Endothelial cell of umbilical vein (primary cell): ENCODE measurements at places on chromosomes 4 and X. TPM values are rescaled to one million over a fixed set of nuclear protein-coding genes. Genes with fewer than 3 reads are reported as not detected.

Gene SSX2B
- polyA plus RNA-seq, result not detected in 2 replicates

DNA sequence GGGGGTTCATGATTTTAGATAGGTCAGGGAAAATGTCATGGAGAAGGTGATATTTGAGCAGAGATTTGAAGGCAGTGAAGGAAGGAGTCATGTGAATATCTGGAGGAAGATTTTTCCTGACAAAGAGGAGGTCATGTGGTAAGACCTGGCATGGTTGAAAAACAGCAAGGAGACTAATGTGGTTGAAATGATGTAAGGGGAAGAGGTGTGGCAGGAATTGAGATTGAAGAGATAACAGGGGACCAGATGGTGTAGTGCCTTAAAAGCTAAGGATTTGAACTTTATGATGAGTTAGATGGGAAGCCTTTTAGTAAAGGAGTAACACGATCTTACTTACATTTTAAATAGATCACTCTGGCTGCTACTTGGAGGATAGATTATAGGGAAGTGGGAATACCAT is 210.9 kb downstream of the RTL9 start:
- DNase-seq, result no peak

GRCh38 chrX:109270580-109271484 is 211.1 kb downstream of the GUCY2F start:
- DNase-seq, result no peak

Gene DCAF4L1
- 0.06 TPM in 2 replicates for polyA plus RNA-seq

DNA sequence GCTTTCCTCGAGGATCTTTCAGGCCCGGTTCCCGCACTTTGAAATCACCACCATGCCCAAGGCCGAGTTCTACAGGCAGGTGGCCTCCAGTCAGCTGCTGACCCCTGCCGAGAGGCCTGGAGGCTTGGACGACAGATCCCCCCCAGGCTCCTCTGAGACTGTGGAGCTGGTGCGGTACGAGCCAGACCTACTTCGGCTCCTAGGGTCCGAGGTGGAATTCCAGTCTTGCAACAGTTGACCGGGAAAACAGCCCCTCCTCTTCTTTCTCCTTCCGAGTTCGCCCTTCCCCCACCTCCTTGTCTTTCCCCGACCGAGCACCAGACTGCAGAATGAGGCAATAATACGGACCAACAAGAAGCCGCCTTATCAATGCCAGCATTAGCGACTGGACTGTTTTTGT is 54.4 kb downstream of the ELF4 start:
- no peak for DNase-seq

DNA sequence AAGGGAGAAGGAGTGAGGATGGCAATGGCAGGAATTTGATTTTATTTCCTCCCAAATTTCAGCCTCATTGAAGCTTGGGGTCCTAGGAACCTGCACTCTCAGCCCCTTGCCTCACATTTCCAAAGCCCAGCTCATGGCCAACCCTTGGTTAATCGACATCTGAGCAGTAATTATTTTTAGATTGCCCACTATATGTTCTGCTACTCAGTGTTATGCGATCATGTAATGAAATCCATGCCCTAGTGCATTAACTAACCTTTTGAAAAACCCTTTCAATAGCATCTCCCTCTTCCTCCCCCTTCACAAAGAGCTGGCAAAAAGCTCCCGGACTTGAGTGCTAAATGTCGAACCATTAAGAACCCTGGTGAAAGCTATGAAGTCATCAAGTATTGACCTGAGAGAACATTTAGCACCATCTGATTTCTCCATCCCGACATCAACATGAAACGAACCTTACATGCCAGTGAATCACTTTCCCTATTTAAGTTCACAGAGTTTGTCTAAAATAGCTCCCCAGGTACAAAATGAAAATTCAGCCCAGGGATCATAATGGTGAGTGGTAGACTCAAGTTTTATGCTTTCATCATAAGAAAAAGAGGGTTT is 59.2 kb upstream of the RPS6KA3 start:
- DNase-seq, result no peak

DNA sequence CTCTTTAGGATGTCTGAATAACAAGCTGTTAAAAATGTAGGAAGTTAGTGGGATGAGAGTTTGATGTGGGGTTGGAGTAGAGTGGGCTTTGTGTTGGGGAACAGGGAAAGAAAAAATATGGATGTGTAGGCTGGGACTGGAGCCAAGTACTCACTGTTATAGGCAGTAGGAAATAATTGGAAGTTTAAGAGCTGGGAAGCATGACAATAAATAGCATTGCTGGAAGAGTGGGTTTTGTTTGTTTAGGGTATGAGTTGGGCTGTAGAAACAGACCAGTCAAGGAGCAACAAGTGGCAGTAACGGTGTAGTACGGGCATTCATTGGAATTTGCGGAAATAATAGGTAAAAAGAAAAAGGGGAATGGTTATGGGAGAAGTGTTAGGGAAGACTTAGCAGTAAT is 81.6 kb downstream of the KDM6A start:
- DNase-seq, result peak; percentile 55

- DNase-seq, result no peak
Observed at GRCh38 chr4:48129307-48130014, 4.6 kb downstream of the TXK start.

GRCh38 chr4:90582087-90582486 is 454.9 kb downstream of the CCSER1 start:
- DNase-seq, result peak; percentile 6

Gene CT55
- polyA plus RNA-seq, result not detected in 2 replicates

Gene GUCY1A1
- 1.2 and 1.3 TPM in 2 replicates for polyA plus RNA-seq

GRCh38 chr4:37717576-37717975 is 31.4 kb upstream of the RELL1 start:
- no peak for DNase-seq

Gene PDZD4
- 0.07 and 0.08 TPM in 2 replicates for polyA plus RNA-seq

DNA sequence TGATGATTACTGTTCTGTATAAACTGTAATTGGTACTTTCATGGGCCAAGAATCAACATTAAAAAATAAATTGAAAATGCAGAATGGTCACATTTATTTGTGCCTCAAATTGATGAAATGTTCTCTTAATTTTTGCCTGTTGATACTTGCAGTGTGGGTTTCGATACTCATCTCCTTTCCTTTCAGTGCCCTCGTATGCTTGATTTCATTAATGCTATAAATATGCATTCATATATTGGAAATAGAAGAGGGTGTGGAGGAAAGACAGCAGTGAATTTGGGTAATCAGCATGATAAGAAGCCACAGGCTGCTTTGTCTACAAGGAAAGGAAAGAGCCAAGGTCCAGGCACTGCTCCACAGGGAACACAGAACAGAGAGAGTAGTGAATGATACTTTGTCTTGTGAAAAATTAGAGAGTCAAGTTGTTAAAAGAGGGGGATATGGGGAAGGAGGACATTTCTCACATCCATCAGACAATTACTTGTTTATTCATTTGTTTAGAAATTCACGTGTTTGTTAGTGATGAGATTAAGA is 1.0 kb upstream of the DDX60 start:
- peak; percentile 31 for DNase-seq

GRCh38 chrX:132378281-132378680 is 110.6 kb downstream of the MBNL3 start:
- DNase-seq, result no peak

Gene CT45A10
- polyA plus RNA-seq, result not detected in 2 replicates

DNA sequence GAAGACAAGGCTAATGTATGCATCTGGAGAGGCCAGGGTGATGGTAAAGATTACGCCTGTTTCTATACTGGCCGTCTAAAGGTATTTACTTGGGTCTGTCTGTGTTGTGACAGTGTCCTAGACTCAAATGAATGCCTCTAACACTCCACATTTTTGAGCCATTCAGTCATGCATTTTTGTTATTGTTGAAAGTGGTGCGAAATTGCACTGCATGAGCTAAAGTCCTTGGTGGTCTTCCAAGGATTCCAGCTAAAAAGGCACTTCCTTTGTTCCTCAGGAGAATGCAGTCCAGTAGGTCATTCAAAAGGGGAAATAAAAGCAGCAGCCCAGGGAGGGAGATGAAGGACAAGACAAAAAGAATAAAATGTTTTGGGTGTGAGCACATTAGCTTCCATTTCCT is 3.0 kb downstream of the GPC4 start:
- no peak for DNase-seq

GRCh38 chrX:112835019-112835418 is 5.6 kb downstream of the AMOT start:
- no peak for DNase-seq

Gene TMEM187
- 15.7 and 19.0 TPM in 2 replicates for polyA plus RNA-seq

Gene FMR1NB
- not detected in 2 replicates for polyA plus RNA-seq

DNA sequence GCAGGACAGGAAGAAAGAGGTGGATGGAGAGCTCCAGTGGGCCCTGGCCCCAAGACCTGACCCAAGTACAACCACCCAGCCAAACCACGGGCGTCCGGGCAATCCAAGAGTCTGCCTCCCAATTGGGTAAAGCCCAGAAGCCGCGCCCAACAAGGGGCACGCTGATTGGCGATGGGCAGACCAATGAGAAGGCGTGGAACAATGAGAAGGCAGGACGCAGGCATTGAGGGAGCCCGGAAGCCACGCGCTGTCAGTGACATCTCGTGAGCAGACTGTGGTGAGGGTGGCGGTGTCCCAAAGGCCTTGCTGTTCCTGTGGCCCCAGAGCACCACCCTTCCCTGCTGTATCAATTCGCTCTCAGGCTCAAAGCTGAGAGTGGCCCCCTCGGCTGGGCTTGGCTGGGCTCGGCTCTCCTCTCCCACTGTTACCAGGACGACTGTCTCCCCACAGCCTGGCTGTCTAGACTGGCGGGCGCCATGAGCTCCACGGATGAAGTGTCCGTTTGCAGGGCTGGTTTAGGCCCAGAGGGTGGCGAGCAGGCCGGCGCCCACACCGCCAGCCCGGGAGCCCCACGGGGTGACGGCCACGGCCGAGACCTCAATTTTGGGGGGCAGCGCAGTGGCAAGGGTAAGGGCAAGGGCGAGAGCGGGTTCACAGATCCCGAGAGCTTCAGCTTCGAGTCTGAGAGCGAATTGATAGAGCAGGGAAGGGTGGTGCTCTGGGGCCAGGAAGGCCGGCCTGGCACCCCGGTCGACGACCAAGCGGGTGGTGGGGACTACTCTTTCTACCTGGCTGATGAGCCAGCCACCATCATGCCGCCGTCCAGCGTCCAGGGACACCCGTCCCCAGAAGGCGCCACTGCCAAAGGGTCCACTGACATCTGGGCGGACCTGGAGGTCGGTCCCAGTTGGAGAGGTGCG is at the start of gene LOC101059915:
LOC101059915 (plus strand) TSS at position 219 of the 920 bp plus-strand sequence.
- DNase-seq, result no peak

Gene CFP
- 0.62 and 0.69 TPM in 2 replicates for polyA plus RNA-seq

Gene SGMS2
- 33.2 and 39.1 TPM in 2 replicates for polyA plus RNA-seq

GRCh38 chr4:152138451-152138850 is 377.6 kb upstream of the GATB start:
- DNase-seq, result no peak

Gene SLC10A4
- 0.06 and 0.13 TPM in 2 replicates for polyA plus RNA-seq

DNA sequence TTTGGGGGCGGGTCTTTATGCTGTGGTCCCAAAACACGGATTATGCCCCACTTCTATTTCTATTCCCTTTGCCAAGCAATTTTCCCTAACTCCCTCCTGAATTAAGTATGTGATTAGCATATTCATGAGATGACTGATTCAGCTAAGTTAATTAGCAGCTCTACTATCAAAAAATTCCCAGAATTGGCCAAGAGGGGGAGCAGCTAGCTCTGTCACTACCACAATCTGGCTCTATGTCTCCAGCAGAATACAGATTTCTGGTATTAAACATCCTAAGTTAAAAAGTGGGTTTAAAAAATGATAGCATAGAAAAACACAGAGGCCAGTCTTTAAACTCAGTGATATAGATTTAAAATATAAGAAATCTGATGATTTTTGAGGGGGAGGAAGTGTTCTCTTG is 80.3 kb downstream of the GPC4 start:
- no peak for DNase-seq

Gene SHROOM3
- polyA plus RNA-seq, result 2.6 and 2.7 TPM in 2 replicates

- no peak for DNase-seq
Observed at GRCh38 chrX:13661735-13662288, 8.9 kb downstream of the TCEANC start.

DNA sequence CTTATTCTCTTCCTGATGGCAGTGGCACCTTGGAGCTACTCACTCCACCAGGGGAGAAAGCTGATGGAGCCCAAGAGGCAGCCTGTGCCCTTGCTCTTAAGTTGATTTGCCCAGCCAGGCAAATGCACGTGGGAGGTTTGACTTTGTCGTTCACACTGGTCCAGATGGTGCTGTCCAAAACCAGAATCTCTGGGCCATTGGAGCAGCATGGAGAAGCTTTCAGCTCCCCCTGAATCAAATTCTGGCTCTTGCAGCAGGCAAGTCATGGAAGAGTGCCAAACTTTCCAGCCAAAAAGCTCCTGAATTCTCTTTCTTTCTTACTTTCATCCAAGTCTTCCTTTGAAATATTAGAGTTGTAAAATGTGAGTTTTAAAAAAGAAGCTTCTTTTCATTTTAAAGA is 970.4 kb downstream of the RPA4 start:
- DNase-seq, result no peak

Gene ATP8A1
- polyA plus RNA-seq, result 0.48 and 0.97 TPM in 2 replicates

DNA sequence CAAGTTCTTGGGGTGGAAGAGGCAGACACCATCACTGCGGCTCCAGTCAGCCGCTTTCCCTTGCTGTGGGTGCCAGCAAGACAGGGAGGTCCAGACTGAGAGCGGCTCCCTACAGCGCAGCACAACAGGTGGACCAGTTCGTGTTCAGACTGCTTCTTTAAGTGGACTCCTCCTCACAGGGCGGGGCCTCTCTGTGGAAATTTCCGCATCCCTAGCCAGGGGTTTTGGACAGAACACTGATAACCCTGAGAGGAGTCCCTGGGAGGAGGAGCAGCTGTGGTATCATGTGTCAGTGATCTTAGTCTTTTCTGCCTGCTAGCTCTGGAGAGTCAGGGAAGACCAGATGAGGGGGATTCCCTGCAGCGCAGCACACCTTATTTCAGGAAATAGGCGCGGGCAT is 48.5 kb downstream of the MAGEC2 start:
- DNase-seq, result no peak

Gene PITX2
- 0.04 and 0.11 TPM in 2 replicates for polyA plus RNA-seq

DNA sequence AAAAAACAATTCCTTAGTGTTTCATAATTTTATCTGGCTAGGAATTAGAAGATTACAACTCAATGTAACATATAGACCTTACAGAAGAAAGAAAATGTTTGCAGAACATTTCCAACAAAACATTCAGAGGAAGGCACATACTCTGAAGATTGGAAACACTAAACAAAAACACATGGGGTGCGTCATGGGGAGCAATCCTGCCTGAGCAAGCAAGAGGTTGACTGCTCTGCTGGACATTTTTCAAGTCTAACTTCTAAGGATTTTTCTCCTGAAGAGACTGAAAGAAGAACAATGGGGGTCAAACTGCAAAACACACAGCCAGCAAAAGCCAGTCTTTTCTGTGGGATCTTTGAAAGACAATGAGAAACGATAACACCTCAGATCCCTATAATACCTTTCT is 182.8 kb downstream of the GUCY2F start:
- DNase-seq, result no peak

Gene PPEF1
- polyA plus RNA-seq, result not detected in 2 replicates

DNA sequence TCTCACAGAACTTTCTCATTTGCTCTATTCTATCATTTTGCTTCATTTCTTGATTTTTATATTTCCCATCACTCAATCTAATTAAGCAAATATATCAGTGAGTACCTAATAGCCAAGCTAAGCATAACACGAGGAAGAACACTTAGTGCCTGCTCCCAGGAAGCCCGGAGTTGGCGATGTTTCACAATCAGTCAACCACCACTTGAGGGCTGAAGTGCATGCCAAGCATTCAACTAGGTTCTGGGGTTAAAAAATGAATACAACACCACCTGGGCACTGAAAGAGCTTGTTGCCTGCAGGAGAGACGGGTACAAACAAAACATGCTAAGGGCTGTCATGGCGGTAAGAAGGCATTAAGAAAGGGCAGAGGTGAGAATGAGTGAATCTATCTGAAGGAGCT is 47.5 kb downstream of the UCHL1 start:
- no peak for DNase-seq

Gene CT45A2
- not detected in 2 replicates for polyA plus RNA-seq

- DNase-seq, result no peak
Observed at GRCh38 chrX:134685668-134686067, 27.4 kb upstream of the PLAC1 start.

Gene TLL1
- polyA plus RNA-seq, result 0.25 and 0.41 TPM in 2 replicates
